ENCODE measurements at places on chromosomes 6 and 20. TPM values are rescaled to one million over a fixed set of nuclear protein-coding genes. Genes with fewer than 3 reads are reported as not detected.

ADTRP gene
- total RNA-seq = 0.67 TPM

CST2 gene
- not detected for total RNA-seq

- no peaks in the 10 kb centered on the region for H3K27me3 ChIP-seq
- peaks cover 40% of the 10 kb centered on the region for H3K36me3 ChIP-seq
- peaks cover 18% of the 10 kb centered on the region for H3K4me1 ChIP-seq
- peak; percentile 94 for DNase-seq
- no peak within 1 kb of the TSS for H3K27ac ChIP-seq
These were observed at the start of the genes POLR1C and YIPF3 for GRCh38 chr6:43516697-43517504. POLR1C (plus strand) TSS chr6:43517089; CDS start chr6:43517110, 21 bp downstream. YIPF3 (minus strand) TSS chr6:43516926; CDS start chr6:43516807, 119 bp downstream.

DNA sequence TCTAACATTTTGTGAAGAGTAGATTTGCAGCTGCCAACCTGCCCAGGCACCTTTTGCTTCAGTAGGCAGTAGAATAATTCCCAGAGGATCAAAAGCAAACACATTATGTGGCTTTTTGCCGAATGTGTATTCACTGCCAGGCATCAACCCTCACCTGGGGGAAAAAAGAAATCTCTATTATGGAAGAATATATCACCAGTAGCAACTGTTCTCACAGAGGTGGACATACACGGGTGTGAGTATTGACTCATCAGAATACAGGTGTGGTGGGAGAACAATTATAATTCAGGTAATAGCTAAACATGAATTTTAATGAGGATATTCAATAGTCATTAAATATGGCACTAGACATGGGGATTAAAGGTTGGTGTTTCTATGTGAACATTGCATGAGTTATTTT is 910.7 kb downstream of the TFAP2A start:
- no peak overlapping the region for H3K27ac ChIP-seq
- H3K4me1 ChIP-seq = no peaks in the 10 kb centered on the region
- H3K4me3 ChIP-seq = no peak overlapping the region
- no peaks in the 10 kb centered on the region for H3K27me3 ChIP-seq

- no peak overlapping the region for H3K4me3 ChIP-seq
- H3K27ac ChIP-seq = no peak overlapping the region
- no peaks in the 10 kb centered on the region for H3K36me3 ChIP-seq
- H3K4me1 ChIP-seq = peaks cover 13% of the 10 kb centered on the region
These were observed 10.5 kb upstream of the TFAP2A start for GRCh38 chr6:10425176-10425974.

DNA sequence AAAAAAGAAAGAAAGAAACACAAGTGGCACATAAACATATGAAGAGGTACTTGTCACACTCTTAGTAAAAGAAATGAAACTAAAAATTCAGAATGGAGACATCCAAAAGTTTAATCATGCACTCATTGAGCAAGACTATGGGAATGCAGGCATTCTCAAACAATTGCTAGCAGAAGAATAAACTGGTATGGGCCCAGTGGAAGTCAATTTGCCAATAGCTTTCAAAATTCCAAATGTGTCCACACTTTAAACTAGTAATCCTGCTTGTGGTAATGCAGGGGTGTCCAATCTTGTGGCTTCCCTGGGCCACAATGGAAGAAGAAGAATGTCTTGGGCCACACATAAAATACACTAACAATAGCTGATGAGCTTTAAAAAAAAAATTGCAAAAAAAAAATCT is 97.4 kb downstream of the EPB41L2 start:
- H3K4me1 ChIP-seq = no peaks in the 10 kb centered on the region
- H3K36me3 ChIP-seq = no peaks in the 10 kb centered on the region
- H3K4me3 ChIP-seq = no peak overlapping the region
- no peaks in the 10 kb centered on the region for H3K27me3 ChIP-seq
- no peak overlapping the region for H3K27ac ChIP-seq
